ENCODE measurements at places on chromosomes 16 and 17.

DNA sequence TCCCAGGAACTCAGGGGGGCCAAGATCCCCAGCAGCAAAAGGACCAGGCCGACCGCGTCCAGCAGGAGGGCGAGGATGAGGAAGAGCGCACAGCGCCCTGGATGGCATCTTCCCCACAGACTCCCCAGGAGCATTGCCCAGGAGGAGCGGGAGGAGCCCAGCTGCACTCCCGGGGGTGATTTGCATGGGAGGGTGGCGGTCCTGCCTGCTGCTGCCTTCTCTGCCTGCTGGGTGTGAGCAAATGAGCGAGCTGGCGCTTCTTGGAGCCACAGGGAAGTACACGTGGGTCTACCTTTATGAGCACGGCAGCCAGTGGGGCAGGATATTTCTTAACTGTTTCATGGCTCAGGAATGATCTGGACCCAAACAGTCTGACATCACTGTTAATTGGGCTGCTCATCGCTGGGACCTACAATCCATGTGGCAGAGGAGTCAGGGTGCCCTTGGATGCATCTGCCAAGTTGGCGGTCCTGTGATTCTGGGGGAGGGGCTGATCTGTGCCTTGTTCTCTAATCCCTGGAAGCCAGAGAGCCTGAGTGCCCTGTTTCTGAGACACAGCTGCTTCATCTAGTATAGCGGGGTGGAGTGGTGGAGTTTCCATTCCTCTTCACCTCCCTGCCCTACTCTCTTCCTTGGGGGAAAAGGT lies at the start of gene TMEM238L:
TMEM238L (minus strand) TSS at position 270 of the 646 bp plus-strand sequence; CDS start at position 134, 136 bp downstream.
- no peak for DNase-seq

GRCh38 chr17:3798273-3799180 lies 2.5 kb downstream of the ITGAE start:
- DNase-seq = peak; percentile 59

DNA sequence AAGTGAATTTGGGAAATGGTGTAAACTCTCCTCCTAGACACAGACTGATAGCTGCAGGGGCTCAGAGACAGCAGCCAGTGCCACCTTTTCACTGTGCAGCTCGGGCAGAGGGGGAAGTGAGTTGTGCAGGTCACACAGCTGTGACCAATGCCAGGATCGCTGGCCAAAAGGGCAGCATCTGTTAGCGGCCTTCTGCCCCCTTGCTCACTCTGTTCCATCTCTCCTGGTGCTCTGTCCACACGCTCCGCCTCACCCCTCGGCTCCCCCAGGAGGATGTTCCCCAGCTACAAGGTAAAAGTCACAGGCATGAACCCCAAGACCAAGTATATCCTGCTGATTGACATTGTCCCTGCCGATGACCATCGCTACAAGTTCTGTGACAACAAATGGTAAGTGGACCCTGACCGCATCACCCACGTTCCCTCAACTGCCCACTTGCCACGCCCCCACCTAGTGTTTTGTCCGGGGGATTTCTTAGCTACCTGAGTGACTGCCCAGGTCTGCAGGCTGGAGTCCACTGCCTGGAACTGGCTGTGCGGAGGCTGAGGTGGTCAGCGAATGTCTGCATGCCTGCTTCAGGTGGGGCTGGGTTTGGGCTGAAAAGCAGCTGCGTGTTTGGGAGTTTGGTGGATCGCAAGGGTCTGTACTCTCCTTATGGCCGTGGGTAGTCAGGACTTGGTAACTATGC lies 13.5 kb downstream of the TBX4 start:
- DNase-seq = no peak

DNA sequence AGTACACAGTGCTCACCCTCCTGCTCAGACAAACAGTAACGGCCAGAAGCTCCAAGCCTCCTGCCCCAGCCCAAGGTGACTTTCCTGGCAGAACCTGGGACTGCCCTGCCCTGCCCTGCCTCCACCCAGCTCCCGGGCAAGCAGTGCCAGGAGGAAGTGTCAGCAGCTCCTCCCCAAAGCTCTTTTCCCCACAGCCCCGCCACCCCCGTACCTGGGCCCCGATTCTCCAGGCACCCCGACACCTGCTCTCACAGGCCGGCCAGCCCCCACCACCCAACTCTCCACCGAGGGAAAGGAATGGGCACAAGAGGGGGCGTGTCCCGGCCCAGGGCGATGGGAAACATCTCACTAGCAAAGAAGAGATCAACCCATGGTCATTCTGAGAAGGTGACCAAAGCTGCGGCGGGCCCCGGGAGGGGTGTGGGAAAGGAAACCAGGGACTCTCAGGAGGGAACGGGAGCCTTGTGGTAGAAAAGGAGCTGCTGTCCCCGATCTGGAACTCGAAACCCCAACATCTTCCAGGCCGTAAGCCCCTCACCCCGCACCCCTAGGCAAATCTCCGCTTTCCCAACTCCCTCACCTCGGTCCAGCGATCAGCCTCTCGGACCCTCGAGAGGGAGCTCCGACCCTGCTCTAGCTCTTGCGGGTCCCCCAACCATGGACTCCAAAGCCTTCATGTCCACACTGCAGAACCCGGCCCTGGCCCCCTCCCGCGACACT lies 1.2 kb downstream of the BCAR1 start:
- peak; percentile 20 for DNase-seq

GRCh38 chr17:44187131-44187899 lies 543 bp downstream of the TMUB2 start:
- DNase-seq = no peak

DNA sequence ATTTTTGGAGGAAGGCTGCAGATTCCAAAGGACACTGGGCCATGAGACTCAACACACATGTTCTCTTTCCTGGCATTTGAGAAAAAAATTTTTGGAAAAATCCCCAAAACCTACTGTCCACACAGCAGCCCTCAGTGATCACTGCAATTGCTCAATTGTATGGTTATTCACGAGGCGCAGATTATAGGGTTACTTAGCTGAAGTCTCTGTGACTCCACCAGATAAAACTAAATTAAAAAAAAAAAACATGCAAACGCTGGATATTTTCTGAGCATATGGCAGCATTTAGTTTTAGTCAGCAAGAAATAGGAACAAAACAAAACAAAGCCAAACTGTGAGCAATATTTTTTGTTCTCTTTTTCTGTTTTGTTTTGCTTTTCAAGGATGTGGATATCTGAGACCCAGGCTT lies 83.8 kb upstream of the FAM20A start:
- peak; percentile 44 for DNase-seq

DNA sequence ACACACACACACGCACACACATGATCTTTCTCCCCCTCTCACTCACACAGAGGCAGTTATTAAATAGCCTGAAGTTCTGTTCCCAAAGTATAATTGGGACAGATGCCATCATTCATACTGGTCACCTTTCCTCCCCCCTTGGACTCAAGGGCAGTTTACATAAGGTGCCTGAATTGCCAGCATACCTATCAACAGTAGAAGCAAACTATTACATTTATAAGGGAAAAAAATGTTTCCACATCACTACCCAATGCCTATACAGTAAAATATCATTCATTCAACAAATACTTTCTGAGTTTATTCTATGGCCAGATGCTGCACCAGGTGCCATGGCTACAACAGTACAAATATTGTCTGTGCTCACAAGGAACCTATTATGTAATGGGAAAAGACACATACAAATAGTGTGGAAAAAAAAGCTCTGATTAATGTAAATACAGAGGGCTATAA lies 6.3 kb downstream of the CNTD1 start:
- DNase-seq = no peak

- no peak for DNase-seq
These were observed 97.3 kb downstream of the ANKRD11 start for GRCh38 chr16:89392881-89393737.

DNA sequence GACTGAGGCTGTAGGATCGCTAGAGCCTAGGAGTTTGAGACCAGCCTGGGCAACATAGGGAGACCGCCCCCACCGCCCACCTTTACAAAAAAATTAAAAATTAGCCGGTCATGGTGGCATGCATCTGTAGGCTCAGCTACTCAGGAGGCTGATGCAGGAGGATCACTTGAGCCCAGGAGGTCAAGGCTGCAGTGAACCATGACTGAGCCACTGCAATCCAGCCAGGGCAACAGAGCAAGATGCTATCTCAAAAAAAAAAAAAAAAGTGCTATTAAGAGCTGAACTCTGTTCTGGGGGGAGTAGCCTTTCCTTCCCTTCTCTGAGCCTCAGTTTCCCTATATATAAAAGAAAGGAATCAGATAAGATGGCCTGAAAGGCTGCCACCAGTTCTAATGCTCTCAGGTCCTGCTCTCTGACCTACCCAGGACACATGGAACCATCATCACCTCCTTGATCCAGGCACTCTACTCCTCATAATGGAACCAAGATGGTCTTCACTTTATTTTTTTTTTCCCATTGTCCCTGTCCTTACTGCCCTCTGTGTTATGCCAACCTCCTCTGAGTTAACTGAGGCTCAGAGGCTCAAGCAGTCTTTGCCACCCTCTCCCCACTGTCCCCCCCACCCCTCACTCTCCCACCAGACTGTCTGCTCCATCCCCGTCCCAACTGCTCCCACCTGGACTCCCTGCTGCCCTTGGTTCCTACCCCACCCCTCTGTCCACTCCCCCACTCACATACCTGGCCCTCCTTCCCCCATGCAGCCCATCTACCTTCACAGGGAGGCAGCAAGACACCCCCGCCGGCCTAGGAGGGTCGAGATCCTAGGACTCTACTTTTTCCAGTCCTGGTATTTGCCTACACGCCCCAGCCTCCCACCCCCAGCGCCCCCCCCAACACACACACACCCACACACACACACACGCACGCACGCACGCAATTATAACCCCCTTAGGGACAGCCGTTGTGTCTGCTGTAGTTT lies 23.8 kb upstream of the EIF1 start:
- no peak for DNase-seq

DNA sequence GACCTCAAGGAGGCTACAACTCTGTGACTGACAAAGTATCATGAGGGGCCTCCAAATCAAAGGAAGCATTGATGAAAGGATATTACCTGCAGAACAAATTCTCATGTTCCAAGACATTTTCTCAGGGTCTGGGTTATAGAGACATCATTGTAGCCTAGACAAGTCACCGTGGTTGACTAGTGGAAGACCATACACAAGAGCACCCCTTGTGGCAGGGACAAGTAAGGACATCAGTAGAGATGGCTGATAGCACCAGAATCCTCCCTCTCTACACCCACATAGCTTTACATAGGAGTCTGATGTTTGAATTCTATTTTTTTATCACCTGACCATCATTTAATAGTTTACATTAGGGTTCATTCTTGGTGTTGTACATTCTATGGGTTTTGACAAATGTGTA lies 32.5 kb upstream of the CDH8 start:
- no peak for DNase-seq

- no peak for DNase-seq
These were observed 61.1 kb downstream of the PECAM1 start for GRCh38 chr17:64329588-64329987.

DNA sequence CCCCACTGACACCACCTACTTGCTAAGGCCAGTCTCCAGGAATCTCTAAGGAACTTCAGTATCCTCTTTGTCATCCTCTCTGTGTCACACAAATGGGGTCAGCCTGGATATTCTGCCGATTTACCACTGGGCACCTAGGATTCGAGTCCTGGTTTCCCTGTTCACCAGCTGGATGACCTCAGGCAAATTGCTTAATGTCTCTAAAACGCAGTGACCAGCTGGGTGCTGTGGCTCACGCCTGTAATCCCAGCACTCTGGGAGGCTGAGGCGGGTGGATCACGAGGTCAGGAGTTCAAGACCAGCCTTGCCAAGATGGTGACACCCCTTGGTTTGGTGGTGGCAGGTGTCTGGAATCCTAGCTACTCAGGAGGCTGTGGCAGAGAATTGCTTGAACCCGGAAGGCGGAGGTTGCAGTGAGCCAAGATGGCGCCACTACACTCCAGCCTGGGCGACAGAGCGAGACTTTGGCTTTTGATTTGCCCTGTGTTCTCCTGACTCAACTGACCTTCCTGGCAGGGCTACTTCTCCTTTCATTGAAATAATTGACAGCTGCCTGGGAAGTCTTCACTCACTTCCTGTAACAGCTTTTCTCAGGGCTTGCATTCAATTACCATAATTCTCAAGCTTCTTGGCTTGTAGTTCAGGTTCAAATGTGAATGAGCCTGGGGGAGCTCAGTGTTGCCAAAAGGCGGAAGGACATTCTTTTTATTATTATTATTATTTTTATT lies 15.4 kb downstream of the SYCE1L start:
- no peak for DNase-seq

GRCh38 chr16:89014403-89015230 lies 37.6 kb upstream of the CBFA2T3 start:
- DNase-seq = no peak

GRCh38 chr17:81939881-81940385 lies 2.8 kb upstream of the PYCR1 start:
- peak; percentile 48 for DNase-seq

- no peak for DNase-seq
These were observed 69.6 kb upstream of the GAS7 start for GRCh38 chr17:10268005-10268404.

DNA sequence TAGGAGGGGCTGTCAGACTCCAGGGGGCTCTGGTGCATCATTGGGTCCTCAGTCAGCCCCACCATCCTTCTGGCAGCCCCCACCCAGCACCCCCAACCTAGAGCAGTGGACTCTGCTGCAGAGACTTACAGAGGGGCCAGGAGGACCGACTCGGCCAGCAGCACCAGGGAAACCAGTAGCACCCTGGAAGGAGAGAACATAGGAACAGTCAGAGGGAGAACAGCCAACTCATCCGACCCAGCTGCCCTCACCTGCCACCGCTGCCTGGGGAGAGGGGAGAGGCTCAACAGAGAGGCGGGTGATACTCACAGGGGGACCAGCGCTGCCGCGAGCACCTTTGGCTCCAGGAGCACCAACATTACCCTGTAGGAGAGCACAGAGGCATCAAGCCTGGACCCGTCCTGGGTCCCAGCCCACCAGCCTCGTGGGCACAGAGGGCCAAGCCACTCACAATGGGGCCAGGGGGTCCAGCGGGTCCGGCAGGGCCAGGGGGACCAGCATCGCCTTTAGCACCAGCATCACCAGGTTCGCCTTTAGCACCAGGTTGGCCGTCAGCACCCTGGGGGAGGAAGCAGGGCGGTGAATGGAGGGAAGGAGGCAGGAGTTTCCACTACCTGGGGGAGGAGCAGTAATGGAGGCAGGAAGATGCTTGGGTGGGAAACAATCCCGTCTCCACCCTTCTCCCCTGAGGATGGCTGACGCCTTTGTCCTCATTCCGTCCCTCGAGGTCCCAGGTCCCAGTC lies 11.7 kb downstream of the COL1A1 start:
- DNase-seq = no peak

- DNase-seq = no peak
These were observed 475.1 kb downstream of the WWOX start for GRCh38 chr16:78574571-78574970.

- DNase-seq = no peak
These were observed 10.6 kb upstream of the TRAP1 start for GRCh38 chr16:3727806-3728381.
